ENCODE measurements at places on chromosomes 2 and 18. TPM values are rescaled to one million over a fixed set of nuclear protein-coding genes. Genes with fewer than 3 reads are reported as not detected.

PLGLB1 gene
- 17.7 TPM for polyA plus RNA-seq

DNA sequence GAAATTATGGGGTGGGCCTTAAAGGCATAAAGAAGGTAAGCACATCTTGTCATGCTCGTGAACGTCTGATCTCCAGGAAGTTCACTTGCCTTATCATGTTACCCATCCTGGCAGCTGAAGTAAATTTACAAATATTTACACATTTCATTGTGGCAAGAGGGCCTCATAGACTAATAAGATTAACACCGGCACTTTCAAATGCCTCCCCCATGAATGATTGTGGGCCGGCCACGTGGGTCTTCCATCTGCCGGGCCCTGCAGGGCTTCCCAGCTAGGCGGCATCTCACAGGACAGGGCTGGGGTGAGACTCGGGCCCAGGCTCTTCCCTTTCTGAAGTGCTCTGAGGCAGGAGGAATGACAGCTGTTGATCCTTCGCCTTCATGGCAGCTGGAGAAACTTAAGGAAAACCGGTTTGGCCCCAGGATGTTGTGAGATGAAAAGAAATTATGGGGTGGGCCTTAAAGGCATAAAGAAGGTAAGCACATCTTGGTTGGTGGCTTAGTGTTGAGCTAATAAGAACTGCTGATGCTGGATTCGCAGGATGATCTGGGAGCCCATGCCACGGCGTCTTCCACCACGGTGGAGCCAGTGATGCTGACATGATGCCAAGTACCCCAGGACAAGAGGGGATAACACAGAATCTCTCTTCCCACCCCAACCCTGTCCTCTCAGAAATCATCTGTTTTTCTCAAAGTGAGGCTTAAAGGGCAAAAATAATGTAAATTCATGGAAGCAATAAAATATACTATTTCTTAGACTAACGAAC, 176.3 kb downstream of the SEPTIN10 start:
- DNase-seq, result no peak

- DNase-seq, result no peak
These were observed 46.2 kb downstream of the E2F6 start for GRCh38 chr2:11419781-11420180.

GRCh38 chr2:174763780-174764179, 492 bp downstream of the CHRNA1 start:
- no peak for DNase-seq

DNA sequence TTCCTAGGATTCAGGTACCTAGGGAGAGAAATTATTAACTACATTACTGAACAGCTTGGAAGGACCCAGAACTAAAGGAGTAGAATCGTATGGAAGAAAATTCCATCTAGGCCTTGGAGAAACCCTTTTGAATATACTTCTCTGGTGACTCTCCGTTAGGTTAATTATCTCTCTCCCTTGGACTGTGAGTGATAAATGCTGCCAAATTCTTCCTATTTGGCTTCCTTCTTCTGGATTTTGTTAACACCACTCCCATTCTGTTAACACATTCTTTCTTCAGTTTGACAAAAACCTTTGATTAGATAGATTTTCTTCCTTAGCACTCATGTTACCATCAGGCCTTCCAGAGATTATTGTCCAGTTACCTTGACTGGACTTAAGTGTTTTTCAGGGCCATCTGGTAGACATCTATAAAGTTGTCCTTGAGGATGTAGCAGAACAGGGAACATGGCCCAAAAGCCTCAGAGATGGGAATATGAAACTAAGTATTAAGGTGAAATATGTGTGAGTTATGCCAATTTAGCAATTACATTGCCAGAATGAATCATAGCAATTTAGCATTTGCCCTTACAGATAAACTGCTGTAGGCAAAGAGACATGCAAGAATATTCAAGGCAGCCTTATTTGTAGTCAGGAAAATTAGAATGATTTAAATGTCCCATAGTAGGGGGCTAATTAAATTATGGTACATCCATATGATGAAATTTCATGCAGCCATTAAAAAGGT, 6.7 kb downstream of the CYP27A1 start:
- no peak for DNase-seq
